ENCODE measurements at places on chromosomes 7 and 10.

DNA sequence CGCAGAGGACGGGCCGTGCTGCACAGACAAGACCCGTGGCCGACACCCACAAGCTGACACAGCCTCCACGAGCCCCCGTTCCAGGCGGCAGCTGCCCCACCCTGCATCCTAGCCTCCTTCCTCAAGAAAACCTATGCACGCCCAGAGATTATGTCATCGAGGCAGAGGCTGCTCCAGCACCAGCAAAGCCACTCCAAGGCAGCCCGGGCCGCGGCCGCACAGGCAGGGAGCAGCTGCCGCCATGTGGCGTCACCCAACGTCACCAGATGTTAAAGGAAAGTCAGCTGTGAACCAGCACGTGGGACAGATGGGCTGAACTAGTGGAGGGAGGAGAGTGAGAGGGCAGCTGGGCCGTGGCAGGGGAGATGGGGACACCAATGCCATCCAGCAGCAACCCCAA is 59.8 kb downstream of the STK32C start:
- no peak for DNase-seq

DNA sequence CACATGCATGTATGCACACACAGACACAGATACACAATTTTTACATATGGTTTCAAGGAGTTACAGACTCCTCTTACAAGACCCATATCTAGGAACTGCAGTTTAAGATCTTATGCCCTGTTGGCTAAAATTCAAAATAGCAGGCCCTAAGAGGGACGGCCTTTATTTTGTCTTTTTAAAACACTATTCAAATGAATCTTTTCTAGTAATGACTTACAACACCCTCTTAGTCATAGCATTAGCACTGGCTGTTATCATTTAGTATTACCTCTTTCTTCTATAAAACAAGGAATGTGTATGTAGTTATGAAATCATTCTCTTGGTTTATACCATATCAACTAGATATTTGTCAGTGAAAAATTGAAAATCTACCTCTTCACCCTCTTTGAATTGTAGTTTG is 15.3 kb downstream of the PAPSS2 start:
- DNase-seq: no peak

DNA sequence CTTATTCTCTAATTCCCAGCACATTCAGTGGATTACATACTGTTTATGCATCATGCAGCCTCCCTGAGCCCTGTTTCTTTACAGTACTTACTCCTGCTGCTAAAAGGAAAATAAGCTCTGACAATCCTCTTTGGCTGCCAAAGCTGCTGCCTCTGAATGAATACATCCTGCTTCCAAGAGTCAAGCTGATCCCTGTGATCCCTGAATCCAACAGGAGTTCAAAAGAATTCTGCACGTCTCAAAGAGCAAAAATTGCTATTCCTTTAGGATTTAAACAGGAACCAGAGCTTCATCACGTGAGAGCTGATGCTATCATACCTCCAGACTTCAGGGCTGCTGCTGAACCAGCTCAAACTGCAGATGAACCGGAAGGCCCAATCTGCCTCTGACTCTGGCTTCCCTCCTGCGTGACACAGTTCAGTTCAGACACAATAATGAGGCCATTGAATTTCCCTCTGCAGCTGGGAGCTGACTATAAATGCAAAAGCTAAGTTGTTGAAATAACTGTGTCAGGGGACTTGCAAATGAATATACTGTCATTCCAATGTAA is 851.0 kb upstream of the PHF14 start:
- DNase-seq: peak; percentile 40

DNA sequence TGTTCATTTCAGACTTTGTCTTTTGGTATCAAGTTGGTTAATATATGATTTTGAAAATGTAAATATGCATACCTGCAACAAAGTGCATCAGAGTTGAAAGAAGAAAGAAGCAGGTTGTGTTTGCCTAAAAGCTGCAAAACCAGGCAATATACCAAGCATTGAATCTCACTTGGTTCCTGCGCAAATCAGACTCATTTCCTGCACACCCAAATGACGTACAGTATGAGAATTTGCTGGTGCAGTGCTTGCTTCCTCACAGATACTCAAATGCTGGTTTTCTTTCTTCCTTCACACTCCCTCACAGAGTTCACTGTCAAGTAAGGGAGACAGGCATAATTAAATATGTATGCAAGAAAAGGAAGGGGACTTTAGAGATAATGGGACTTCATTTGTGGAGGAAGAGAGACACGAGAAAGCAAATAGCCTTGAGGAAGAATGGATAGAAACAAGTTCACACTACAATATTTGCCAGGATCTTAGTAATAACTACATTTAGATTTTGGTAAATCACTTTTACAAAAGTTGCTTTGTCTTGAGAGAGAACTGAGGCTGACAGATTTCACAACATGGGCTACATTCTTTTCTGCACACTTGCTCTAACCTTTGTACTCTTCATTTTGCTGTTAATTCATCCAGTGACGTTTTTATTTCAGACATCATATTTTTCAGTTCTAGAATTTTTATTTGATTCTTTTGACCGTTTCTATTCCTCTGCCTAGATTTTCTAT is 56.9 kb upstream of the AOAH start:
- DNase-seq: no peak

GRCh38 chr7:96033009-96033598 is 260.8 kb downstream of the DYNC1I1 start:
- DNase-seq: no peak

DNA sequence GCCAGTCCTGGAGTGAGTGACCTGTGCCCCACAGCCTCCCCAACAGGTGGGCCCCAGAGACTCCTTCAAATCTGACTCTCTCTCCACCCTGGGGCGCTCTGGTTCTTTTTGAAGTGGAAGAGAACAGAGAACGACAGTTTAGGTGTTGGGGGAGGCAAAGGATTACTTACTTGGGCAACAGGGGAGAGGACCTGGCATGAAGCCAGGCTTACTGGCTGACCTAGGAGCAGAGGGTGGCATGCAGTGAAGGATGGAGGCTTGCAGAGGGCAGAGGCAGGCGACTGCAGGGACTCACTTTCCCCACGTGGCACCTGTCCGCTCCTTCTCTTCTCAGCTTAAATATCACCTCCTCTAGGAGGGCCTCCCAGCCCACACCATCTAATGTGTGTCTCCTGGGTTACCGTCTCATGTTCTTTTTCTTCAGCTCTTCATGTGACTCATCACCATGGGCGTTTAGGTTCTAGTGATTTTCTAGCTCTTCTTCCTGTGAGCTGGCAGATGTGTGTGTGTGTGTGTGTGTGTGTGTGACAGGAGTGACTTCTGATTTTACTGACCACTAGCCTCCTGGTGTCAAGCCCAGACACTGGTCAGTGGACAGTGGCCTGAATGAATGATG is 15.5 kb downstream of the LZTS2 start:
- DNase-seq: no peak

GRCh38 chr10:125084614-125085257 is 75.6 kb downstream of the CTBP2 start:
- DNase-seq: peak; percentile 71

GRCh38 chr10:16964576-16965343 is 147.5 kb upstream of the RSU1 start:
- DNase-seq: no peak

GRCh38 chr10:63520500-63521415 is at the start of gene REEP3:
Gene REEP3 (plus strand): TSS chr10:63521401. CDS start chr10:63521546, 145 bp downstream.
- DNase-seq: no peak

DNA sequence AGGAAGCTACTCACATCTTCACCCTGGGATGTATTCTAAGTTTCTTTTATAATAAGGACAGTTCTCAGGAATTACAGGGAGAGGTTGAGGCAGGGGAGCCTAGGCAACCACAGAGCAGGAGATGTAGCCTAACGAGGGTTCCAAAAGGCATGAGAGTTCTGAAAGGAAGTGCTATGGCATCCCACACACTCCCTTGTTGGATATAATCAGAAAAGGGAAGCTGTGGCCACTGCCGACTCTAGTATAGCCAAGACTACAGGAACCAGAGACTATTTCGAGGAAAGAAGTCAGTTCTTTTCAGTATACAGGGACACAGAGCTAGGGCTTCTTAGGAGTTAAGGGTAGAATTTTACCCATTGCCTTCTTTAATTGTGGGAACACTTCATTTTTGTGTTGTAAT is 11.0 kb downstream of the PRR15 start:
- DNase-seq: no peak

DNA sequence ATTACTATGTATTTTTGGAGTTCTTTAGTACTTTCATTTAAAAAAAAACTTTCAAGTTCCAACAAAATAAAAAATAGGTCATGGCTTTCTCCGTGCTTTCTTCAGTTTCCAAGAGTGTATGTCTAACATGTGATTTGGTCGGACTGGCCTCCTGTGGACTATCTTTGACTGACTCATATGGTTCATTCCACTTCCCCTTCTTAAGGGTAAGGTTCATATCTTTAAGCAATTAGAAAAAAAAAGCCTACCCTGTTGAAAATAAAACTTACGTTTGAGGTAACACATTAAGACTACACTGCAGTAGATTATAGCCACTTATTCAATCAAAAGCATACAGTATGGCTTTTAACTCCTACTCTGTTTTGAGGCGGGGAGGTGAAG is 112.8 kb upstream of the AHR start:
- DNase-seq: no peak

GRCh38 chr7:149130572-149131198 is 4.6 kb upstream of the ZNF425 start:
- DNase-seq: no peak

- no peak for DNase-seq
Observed at GRCh38 chr10:32048282-32048681, 7.9 kb downstream of the KIF5B start.

DNA sequence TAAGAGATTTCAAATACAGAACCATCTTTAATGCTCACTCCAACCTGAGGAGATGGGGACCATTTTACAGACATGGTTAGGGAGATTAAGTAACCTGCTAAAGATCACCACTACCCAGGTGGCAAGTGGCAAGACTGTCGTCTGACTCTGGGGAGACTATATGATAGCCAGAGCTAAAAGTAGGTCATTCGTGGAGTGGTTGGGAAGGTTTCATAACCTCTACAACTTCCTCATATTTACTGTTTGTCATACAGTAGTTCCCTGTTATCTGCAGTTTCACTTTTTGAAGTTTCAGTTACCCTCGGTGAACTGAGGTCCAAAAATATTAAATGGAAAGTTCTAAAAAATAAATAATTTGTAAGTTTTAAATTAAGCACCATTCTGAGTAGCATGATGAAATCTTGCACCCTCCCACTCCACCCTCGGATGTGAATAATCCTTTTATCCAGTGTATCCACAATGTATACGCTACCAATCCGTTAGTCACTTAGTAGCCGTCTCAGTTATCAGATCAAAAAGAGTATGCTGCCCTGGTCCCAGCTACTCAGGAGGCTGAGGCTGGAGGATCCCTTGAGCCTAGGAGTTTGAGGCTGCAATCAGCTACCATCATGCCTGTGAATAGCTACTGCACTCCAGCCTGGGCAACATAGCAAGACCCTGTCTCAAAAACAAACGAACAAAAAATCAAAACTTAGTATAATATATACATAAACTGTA is 14.9 kb upstream of the LGI1 start:
- no peak for DNase-seq

GRCh38 chr7:117470777-117471176 is 9.0 kb upstream of the CFTR start:
- peak; percentile 52 for DNase-seq

- no peak for DNase-seq
Observed at GRCh38 chr10:108566316-108567107, 1356.8 kb downstream of the XPNPEP1 start.

DNA sequence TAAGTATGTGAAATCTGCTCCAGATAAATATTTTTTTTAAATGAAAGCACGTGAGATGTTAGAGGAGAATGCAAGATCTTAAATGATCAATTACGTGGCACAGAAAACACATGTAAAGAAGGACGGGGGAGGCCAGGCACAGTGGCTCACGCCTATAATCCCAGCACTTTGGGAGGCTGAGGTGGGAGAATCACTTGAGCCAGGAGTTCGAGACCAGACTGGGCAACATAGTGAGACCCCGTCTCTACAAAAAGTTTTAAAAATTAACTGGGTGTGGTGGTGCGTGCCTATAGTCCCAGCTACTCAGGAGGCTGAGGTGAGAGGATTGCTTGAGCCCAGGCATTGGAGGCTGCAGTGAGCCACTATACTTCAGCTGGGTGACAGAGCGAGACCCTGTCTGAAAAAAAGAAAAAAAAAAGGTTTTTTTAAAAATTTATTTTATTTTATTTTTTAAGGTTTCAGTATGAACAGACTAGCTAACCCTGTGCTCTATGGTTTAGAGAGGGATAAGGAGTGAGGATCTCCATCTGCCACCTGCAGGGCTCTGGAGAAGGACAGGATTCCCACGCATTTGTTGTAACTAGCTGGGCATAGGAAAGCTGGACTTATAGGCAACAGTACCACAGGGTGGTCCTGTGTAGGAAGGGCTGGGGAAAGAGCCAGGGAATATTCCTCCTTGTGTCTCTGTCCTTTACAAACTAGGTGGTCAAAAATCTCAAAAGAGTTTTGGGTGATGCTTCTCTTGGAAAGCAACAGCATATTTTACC is 113.2 kb downstream of the SPAG6 start:
- no peak for DNase-seq

DNA sequence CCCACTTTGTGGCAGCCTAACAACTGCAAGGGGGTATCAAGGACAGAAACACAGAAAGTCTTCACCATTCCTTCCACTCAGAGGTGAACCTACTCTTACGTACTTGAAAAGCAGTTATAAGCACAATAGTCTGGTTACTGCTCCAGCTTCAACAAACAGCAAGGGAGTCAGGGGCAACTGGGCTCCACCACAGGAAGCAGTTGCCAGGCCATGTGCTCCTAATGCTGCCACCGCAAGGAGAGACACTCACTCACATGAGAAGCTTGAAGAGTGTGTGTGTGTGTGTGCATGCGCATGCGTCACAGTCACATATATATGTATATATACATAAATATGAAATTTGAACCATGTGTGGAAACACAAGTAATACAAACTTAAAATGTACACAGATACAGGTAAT is 65.5 kb downstream of the GRB10 start:
- no peak for DNase-seq

DNA sequence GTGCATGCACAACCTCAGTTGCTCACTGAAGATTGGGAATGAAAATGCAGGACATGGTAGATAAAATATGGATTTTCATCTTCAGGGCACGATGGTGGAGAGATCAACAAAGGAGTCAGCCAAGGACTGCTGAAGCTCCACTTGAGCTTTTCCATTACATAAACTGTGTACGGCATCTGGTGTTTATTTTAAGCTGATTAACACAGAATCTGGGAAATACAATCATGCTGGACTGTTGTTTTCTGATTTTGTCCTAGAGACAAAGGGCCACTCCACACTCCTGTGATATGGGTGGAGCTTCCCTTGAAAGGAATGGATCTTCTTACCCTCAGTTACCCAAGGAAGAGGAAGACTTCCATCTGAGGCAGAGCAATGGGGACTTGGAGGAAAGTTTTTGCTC is 120.6 kb downstream of the SAMD9 start:
- DNase-seq: no peak

GRCh38 chr7:155293721-155294510 is 3.8 kb upstream of the INSIG1 start:
- DNase-seq: no peak

GRCh38 chr10:23479798-23480473 is 41.1 kb downstream of the OTUD1 start:
- no peak for DNase-seq

DNA sequence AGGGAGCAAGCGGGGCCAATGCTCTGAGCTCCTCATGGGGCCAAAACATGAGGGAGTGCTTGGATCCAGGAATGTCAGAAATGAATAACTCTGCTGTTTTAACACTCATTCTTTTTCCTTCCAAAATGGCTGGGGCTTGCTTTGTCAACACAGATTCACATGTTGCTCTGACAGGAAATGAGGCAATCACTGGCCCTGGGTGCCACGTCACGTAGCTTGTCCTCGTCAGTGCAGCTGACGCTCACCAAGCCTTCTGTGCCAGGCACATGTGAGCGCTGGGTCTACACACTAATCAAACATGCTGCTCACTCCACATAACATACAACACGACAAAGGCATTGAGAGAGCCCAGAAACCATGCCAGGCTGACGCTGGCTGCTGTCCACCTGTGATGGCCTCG is 198.9 kb downstream of the WDR37 start:
- DNase-seq: no peak
